ENCODE measurements at places on chromosomes 16 and 17.
A peak's percentile ranks its signal among the peaks of the same experiment; 100 is the strongest.

- DNase-seq, result no peak
Measured at GRCh38 chr16:23496821-23497542, 13.3 kb downstream of the GGA2 start.

GRCh38 chr16:72975809-72976437 lies 72.0 kb downstream of the ZFHX3 start:
- DNase-seq, result no peak

DNA sequence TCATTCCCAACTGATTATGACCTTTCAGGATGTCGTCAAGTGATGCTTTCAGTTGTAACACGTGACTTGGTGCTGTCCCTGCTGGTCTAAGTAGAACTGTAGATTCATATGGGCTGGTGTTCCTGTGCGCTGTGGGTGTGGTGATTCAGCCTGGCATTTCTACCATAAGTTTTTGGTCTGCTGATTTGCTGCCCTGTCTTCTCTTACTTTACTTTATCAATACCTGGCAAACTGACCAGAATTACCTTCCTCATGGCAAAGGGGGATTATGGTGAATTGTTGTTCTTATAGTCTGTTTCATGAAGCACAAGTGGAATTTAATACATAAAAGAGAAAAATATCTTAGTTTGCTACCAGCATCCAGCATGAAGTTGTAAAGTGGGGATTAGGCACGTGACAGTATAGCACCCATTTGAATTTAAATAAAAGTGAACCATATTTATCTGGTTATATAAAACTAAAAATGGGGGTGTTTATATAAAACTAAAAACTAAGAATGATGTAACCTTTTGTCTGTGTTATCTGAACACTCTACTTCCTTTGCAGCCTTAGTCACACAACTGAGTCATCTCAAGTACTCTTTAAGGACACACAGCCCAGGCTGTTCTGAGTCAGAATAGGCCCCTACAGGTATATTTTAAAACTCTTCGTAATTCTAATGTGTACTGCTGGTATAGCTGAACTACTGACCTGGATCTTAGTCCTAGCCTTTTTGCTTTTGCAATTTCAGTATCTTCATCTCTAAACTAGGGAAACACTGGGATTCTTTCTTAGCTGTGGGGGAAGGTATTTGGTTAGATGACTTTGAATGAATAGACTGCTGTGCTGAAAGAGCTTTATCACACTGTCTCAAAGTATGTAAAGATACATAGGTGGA lies 28.3 kb downstream of the TTC19 start:
- no peak for DNase-seq

DNA sequence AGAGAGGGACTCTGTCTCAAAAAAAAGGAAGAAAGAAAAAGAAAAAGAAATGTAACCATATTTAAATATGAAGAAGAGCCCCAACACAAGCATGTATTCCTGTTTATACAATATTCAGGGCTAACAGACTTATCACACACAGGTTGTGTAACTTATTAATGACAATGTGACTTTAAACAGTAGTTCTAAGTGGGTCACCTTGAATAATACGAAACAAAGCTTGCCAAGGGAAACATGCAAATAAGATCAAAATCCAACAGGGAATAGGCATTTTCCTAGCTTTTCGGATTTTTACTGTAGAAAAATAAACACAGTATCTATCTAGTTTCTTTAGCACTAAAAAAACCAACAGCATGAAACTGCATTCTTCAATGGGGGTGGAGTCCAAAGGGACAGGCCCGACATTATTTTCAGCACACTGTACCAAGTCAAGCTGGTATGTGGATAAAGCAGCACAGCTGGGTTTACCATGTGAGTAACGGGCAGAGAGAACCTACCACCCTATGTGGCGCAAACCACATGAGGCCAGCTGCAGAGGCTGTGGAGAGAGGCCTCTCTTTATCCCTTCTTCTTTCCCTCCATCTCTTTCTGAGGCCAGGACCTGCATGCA lies 45.3 kb downstream of the TOM1L2 start:
- no peak for DNase-seq

DNA sequence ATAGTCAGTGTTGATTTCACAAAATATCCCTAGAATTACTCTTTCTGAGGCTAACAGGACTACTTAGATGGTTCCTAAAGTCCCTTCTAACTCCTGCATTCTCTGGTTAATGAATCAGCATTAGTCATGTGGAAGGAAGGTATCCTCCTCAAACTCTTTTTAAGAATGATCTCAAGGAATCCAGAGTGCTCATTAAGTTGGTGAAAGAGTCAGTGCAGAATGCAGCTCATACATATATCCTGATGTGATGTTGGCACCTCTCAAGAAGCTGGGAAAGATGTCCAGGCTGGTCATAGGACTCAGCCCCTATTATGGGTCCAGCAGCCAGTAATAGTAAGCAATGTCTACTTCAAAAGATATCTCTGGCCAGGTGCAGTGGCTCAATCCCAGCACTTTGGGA lies 65.5 kb downstream of the PIGL start:
- peak; percentile 71 for DNase-seq

GRCh38 chr16:68078701-68079375 lies 6.3 kb upstream of the NFATC3 start:
- DNase-seq, result no peak

DNA sequence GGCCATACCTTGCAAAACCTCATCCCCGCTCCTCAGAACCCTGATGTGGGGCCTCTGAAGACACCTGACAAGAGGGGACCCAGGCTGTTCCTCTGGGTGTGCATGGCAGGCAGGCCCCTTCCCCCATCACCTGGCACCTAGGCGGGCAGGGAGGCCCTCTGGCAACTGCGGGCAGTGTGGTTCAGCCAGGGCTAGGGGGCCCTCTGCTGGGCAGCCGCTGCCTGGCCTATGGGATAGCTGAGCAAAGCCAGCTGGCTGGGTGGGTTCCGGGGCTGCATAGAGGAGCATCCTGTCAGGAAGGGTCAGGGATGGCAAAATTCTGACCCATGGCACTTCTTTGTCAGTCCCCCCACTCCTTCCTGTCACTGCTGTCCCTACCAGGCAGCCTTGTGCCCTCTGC lies 228.7 kb upstream of the ASIC2 start:
- no peak for DNase-seq

GRCh38 chr17:35918665-35919064 lies 11.9 kb downstream of the RDM1 start:
- DNase-seq, result no peak

DNA sequence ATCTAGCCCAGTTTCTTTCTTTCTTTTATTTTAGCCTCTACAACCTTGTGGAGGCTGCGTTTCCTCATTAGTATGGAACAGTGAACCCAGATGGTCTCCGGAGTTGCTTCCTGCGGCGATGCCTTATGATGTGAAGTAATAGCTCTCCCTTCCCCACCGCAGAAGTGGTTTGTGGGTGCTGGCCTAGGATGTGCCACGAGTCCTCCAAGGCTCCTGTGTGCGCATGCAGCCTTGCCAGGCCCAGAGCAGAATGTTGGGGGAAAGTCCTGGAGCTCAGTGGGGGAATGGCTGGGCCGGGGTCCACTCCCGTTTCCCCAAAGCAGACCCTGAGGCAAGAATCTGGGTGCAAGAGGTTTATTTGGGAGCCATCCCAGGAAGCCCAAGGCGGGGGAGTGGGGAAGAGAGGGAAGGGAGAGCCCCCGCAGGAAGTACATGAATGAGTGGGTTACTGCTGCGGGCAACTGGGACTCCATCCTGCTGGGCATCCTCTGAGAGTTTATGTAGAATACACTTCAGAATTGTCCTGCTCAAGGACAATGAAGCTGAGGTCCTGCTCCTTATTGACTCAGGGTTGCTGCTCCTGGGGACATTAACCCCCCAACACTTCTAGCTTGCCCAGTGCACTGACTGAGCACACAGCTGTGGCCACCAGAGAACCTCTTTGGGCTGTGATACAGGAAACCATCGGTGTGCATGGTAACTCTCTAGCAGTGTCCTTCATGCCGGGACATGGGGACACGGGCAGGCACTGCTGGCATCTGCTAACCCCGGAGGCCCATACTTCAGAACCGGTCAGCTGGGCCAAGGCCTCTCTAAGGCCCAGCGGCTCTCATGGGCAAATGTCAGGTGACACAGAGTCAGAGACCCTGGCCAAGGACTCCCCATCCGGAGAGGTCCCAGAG lies 3.7 kb upstream of the HCRT start:
- no peak for DNase-seq

Measured in muscle of back (tissue), 13 donors.